Left lung (tissue), 14 donors: ENCODE measurements at places on chromosomes 13 and 19. TPM values are rescaled to one million over a fixed set of nuclear protein-coding genes. Genes with fewer than 3 reads are reported as not detected.

GRCh38 chr13:50189450-50189849 is 174.2 kb downstream of the KCNRG start:
- H3K4me3 ChIP-seq = no peak overlapping the region
- no peak overlapping the region for H3K27ac ChIP-seq
- DNase-seq = no peak
- H3K36me3 ChIP-seq = no peaks in the 10 kb centered on the region
- H3K27me3 ChIP-seq = no peaks in the 10 kb centered on the region

DNA sequence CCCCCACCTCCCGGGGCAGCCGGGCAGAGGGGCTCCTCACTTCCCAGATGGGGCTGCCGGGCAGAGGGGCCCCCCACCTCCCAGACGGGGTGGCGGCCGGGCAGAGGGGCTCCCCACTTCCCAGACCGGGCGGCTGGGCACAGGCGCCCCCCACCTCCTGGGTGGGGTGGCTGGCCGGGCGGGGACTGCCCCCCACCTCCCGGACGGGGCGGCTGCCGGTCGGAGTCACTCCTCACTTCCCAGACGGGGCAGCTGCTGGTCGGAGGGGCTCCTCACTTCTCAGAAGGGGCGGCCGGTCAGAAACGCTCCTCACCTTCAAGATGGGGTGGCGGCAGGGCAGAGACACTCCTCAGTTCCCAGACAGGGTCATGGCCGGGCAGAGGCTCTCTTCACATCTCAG is 43.9 kb downstream of the ZNF730 start:
- DNase-seq = no peak
- no peaks in the 10 kb centered on the region for H3K36me3 ChIP-seq
- H3K27me3 ChIP-seq = no peaks in the 10 kb centered on the region
- H3K4me1 ChIP-seq = no peaks in the 10 kb centered on the region

- H3K4me1 ChIP-seq = no peaks in the 10 kb centered on the region
- no peak overlapping the region for H3K4me3 ChIP-seq
- no peaks in the 10 kb centered on the region for H3K27me3 ChIP-seq
- H3K27ac ChIP-seq = no peak overlapping the region
These were observed 112.6 kb upstream of the DACH1 start for GRCh38 chr13:71979616-71980015.

- H3K36me3 ChIP-seq = no peaks in the 10 kb centered on the region
- H3K27me3 ChIP-seq = peaks cover 57% of the 10 kb centered on the region
- H3K4me3 ChIP-seq = no peak overlapping the region
- H3K27ac ChIP-seq = no peak overlapping the region
- DNase-seq = no peak
These were observed 31.7 kb upstream of the USP29 start for GRCh38 chr19:57088133-57088532.

DNA sequence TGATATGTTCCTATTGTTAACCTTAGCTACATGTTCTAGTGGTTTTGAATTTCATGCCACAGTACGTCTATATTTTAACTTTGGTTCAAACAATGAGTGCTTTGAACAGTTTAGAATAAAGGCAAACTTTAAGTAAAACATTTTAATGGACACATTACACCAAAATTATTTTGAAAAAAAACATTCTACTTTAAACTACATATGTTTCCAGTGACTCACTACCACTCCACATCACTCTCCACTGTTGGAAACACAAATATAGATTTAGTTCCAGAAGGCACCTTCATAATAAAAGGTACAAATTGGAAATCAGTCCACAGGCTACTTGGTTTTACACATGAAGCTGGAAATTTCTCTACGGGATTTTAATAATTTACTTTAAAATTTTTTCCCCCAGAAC is 373.5 kb downstream of the MYO16 start:
- H3K27me3 ChIP-seq = no peaks in the 10 kb centered on the region
- H3K4me1 ChIP-seq = no peaks in the 10 kb centered on the region
- H3K36me3 ChIP-seq = no peaks in the 10 kb centered on the region

The KLC3 gene
- 1.9 TPM for total RNA-seq

DNA sequence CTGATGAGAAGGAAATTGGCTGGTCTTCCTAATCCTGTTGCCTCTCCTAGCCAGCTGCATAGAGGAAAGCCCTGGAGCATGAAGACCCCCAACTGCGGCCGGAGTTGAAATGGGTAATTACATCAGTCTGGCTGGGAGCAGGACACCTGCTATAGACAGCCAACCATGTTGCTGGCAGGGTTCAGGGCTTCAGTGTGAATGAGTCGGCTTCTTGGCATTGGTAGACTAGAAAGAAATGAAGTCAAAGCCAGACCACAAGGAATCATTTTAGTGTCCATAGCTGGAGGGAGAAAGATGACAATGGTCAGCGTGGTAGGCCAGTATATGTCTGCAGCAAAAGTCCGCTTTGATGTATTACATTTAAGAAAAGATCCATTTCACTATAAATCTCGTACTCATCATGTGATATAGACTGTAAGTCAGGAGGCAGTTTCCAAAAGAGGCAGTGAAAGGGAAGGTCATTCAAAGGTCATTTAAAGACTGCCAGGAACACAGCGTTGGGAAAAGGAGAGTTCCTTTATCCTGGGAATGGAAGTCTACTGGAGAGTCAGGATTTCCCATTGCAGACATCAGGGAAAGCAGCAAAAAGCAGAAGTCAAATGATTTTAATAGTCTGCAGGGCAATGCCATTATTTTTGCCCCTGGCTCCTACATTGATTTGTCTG is 262.7 kb downstream of the DNAJC15 start:
- H3K4me3 ChIP-seq = no peak overlapping the region
- H3K36me3 ChIP-seq = no peaks in the 10 kb centered on the region
- no peak overlapping the region for H3K27ac ChIP-seq
- no peaks in the 10 kb centered on the region for H3K27me3 ChIP-seq
- no peaks in the 10 kb centered on the region for H3K4me1 ChIP-seq
- DNase-seq = no peak

- H3K36me3 ChIP-seq = no peaks in the 10 kb centered on the region
- no peaks in the 10 kb centered on the region for H3K4me1 ChIP-seq
- H3K4me3 ChIP-seq = no peak overlapping the region
These were observed 147.3 kb upstream of the GPC6 start for GRCh38 chr13:93079294-93079693.

GRCh38 chr19:55333870-55334269 is 5.8 kb upstream of the KMT5C start:
- H3K27me3 ChIP-seq = no peaks in the 10 kb centered on the region
- no peaks in the 10 kb centered on the region for H3K36me3 ChIP-seq
- DNase-seq = no peak
- no peak overlapping the region for H3K4me3 ChIP-seq
- no peak overlapping the region for H3K27ac ChIP-seq

DNA sequence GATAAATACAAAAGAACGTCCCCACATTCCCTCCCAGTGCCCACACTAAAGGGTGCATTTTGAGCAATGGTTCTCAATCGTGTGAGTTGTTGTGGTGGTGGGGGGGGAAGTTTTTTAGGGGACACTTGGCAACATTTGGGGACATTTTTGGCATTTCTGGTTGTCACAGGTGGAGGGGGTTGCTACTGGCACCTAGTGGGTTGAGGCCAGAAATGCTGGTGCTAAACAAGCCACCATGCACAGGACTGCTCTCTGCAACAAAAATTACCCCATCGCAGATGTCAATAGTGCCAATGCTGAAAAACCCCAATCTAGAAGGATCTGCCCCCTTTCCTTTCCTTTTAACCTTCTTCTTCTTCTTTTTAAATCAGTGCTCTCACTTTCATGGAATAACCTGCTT is 453.3 kb downstream of the TSHZ3 start:
- H3K4me3 ChIP-seq = no peak overlapping the region
- no peaks in the 10 kb centered on the region for H3K27me3 ChIP-seq
- H3K27ac ChIP-seq = no peak overlapping the region
- H3K36me3 ChIP-seq = no peaks in the 10 kb centered on the region
- no peak for DNase-seq

- peaks cover 70% of the 10 kb centered on the region for H3K36me3 ChIP-seq
- H3K27ac ChIP-seq = no peak overlapping the region
- no peak for DNase-seq
- H3K4me3 ChIP-seq = no peak overlapping the region
- no peaks in the 10 kb centered on the region for H3K4me1 ChIP-seq
These were observed 25.0 kb downstream of the CKM start for GRCh38 chr19:45297674-45298073.

DNA sequence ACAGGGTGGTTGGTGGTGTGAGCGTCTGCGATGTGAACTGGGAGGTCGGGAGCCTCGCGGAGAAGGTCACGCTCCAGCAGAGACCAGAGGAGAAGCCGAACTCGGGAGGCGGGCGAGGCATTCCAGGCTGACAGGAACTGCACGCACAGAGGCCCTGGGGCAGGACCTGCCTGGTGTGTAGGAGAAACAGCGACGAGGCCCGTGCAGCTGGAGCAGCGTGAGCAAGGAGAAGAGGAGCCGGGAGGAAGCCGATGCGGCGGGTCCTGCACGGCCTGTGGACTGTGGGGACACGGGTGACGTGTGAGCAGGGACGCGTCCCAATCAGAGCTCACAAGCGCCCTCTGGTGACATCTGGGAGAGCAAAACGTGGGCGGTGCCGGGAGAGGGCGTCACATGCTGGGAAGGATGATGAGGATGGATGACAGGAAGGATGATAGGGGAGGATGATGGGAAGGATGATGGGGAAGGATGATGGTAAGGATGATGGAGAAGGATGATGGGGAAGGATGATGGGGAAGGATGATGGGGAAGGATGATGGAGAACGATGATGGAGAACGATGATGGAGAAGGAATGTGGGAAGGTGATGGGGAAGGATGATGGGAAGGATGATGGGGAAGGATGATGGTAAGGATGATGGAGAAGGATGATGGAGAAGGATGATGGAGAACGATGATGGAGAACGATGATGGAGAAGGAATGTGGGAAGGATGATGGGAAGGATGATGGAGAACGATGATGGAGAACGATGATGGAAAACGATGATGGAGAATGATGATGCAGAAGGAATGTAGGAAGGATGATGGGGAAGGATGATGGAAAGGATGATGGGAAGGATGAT is 16.1 kb upstream of the MADCAM1 start:
- no peaks in the 10 kb centered on the region for H3K36me3 ChIP-seq
- H3K27ac ChIP-seq = no peak overlapping the region
- no peaks in the 10 kb centered on the region for H3K4me1 ChIP-seq
- H3K27me3 ChIP-seq = no peaks in the 10 kb centered on the region

- H3K36me3 ChIP-seq = no peaks in the 10 kb centered on the region
- no peak overlapping the region for H3K4me3 ChIP-seq
- no peaks in the 10 kb centered on the region for H3K4me1 ChIP-seq
- H3K27me3 ChIP-seq = peaks cover 17% of the 10 kb centered on the region
These were observed 52.2 kb downstream of the IRS2 start for GRCh38 chr13:109734002-109734785.

GRCh38 chr19:13036366-13036976 is 41.2 kb downstream of the NFIX start:
- no peaks in the 10 kb centered on the region for H3K36me3 ChIP-seq
- peaks cover 79% of the 10 kb centered on the region for H3K4me1 ChIP-seq
- DNase-seq = no peak
- no peaks in the 10 kb centered on the region for H3K27me3 ChIP-seq
- H3K4me3 ChIP-seq = no peak overlapping the region

DNA sequence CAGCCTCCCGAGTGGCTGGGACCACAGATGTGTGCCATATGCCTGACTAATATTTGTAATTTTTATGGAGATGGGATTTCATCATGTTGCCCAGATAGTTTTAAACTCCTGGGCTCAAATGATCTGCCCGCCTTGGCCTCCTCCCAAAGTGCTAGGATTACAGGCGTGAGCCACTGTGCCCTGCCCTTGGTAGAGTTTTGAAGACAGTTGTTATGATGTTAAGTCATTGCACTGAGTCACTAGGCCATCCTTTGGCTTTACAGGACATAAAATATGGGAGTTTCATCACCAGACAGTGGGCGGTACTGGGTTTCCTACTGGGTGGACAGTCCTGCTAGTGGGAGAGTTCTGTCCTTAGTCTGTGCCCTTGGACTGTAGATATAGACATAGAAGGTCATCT is 282.5 kb downstream of the ATP8A2 start:
- no peaks in the 10 kb centered on the region for H3K4me1 ChIP-seq
- no peaks in the 10 kb centered on the region for H3K36me3 ChIP-seq
- no peak for DNase-seq
- H3K27ac ChIP-seq = no peak overlapping the region

DNA sequence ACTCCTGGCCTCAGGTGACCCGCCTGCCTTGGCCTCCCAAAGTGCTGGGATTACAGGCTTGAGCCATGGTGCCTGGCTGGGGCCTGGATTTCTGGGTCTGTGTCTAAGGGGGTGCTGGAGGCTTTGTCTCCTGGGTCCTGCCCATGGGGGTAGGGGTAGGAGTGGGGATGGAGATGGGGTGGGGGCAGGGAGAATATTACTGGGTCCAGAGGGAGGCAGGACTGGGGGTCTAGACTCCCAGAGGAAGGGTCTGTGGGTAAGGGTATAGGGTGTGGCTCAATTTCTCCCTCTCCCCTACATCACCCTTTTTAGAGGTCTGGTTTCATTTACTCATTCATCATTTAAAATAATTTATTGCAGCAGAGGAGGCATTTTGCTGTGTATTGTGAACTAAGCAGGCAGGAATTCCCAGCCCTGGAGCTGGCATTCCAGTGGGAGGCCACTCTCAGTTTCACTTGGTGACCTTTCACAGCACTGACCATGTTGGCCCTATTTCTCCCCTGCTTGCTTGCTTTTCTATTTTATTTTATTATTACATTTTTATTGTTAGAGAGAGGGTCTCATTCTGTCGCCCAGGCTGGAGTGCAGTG is 810 bp upstream of the NFKBID start:
- peaks cover 79% of the 10 kb centered on the region for H3K4me1 ChIP-seq
- no peaks in the 10 kb centered on the region for H3K36me3 ChIP-seq
- peak overlapping the region; percentile 96 for H3K27ac ChIP-seq
- DNase-seq = no peak
